ENCODE measurements at places on chromosomes 4 and X. TPM values are rescaled to one million over a fixed set of nuclear protein-coding genes. Genes with fewer than 3 reads are reported as not detected.
A peak's percentile ranks its signal among the peaks of the same experiment; 100 is the strongest.

GRCh38 chrX:117063224-117063623 is 600.4 kb upstream of the CT83 start:
- no peaks in the 10 kb centered on the region for H3K4me1 ChIP-seq
- no peak overlapping the region for H3K4me3 ChIP-seq
- DNase-seq: no peak
- no peaks in the 10 kb centered on the region for H3K36me3 ChIP-seq

Gene GRIA3
- not detected for total RNA-seq

- no peak for DNase-seq
- H3K27ac ChIP-seq: no peak overlapping the region
- no peaks in the 10 kb centered on the region for H3K27me3 ChIP-seq
- peaks cover 9% of the 10 kb centered on the region for H3K4me1 ChIP-seq
- no peaks in the 10 kb centered on the region for H3K36me3 ChIP-seq
Measured at GRCh38 chr4:129350834-129351721, 255.1 kb downstream of the C4orf33 start.

- H3K27me3 ChIP-seq: no peaks in the 10 kb centered on the region
- H3K27ac ChIP-seq: no peak overlapping the region
- DNase-seq: no peak
- no peaks in the 10 kb centered on the region for H3K36me3 ChIP-seq
- H3K4me3 ChIP-seq: no peak overlapping the region
- no peaks in the 10 kb centered on the region for H3K4me1 ChIP-seq
Measured at GRCh38 chr4:140125374-140125773, 28.6 kb downstream of the MAML3 start.

GRCh38 chr4:169416997-169417396 is 146.2 kb upstream of the SH3RF1 start:
- H3K4me3 ChIP-seq: no peak overlapping the region
- DNase-seq: no peak
- H3K27ac ChIP-seq: no peak overlapping the region
- no peaks in the 10 kb centered on the region for H3K36me3 ChIP-seq
- no peaks in the 10 kb centered on the region for H3K27me3 ChIP-seq

Gene FRAS1
- 5.2 TPM for total RNA-seq

DNA sequence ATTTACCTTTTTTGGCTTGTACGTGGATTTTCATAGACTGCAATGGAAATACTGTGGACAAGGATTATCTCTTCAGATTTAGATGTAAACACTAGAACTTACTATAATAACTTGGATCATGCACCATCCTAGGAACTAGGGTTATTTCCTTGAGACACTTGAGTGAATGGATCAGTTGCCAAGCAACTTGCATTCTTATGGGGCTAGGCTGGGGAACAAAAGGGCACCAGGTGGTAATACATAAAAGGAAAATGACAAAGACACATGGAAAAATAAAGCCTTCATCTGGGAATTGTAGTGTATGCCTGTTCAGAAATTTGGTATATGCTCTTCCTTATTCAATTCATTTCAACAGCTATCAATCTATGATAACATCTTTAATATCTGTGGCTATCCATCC is 247.1 kb downstream of the SPRY1 start:
- no peaks in the 10 kb centered on the region for H3K36me3 ChIP-seq
- no peak for DNase-seq
- H3K4me1 ChIP-seq: no peaks in the 10 kb centered on the region

Gene TTC29
- not detected for total RNA-seq

DNA sequence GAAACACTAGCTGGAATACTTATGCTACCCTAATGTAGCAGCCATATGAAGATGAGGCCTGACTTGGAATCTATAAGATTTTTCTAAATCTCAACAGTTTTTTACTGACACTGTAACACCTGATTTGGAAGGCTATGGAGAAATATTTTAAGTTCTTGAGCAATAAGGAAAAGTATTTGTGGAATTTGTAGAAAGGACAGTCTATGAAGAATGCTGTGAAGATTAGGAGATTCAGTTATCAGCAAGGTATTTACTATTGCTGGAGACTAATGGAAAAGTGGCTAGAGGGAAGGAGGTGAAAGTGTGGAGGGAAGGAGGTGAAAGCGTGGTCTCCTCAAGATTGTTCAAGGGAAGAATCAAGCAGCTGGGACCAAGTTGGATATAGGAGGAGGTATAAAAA is 190.0 kb upstream of the EMCN start:
- H3K4me1 ChIP-seq: no peaks in the 10 kb centered on the region
- H3K27me3 ChIP-seq: no peaks in the 10 kb centered on the region
- no peaks in the 10 kb centered on the region for H3K36me3 ChIP-seq
- H3K27ac ChIP-seq: no peak overlapping the region

GRCh38 chr4:176409627-176410026 is 89.9 kb downstream of the SPCS3 start:
- H3K4me1 ChIP-seq: no peaks in the 10 kb centered on the region
- H3K4me3 ChIP-seq: no peak overlapping the region
- H3K27me3 ChIP-seq: no peaks in the 10 kb centered on the region
- DNase-seq: no peak

DNA sequence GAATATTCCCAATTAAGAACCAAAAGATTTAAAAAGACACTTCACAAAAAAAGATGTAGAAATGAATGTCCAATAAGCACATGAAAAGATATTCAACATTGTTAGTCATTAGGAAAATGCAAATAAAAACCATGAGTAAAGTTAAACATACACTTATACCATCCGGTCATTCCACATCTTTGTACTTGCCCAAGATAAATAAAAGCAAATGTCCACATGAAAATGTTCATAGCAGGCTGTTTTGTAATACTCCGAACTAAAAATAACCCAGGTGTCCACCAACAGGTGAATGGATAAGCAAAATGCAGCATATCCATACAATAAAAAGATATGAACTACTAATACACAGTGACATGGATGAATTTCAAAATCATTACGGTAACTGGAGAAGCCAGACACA is 28.6 kb upstream of the ZCCHC4 start:
- no peak overlapping the region for H3K4me3 ChIP-seq
- H3K36me3 ChIP-seq: no peaks in the 10 kb centered on the region
- no peaks in the 10 kb centered on the region for H3K27me3 ChIP-seq
- no peak for DNase-seq

GRCh38 chr4:52861171-52861823 is 820 bp upstream of the RASL11B start:
- DNase-seq: no peak
- no peaks in the 10 kb centered on the region for H3K27me3 ChIP-seq
- H3K4me3 ChIP-seq: peak overlapping the region; percentile 57
- peak overlapping the region; percentile 80 for H3K27ac ChIP-seq
- H3K36me3 ChIP-seq: no peaks in the 10 kb centered on the region
- peaks cover 14% of the 10 kb centered on the region for H3K4me1 ChIP-seq

DNA sequence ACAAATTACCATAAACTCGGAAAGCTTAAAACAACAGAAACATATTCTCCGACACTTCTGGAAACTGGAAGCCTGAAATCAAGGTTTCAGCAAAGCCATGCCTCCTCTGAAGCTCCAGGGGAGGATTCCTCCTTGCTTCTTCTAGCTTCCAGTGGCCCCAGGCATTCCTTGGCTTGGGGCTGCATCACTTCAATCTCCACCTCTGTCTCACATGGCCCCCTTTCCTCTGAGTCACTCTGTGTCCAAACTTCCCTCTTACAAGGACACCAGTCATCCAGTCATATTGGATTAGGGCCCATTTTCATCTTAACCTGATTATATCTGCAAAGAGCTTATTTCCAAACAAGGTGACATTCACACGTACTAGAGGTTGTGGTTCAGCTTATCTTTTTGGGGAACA is 17.3 kb downstream of the PARM1 start:
- DNase-seq: no peak
- H3K4me3 ChIP-seq: no peak overlapping the region
- no peak overlapping the region for H3K27ac ChIP-seq
- H3K27me3 ChIP-seq: no peaks in the 10 kb centered on the region
- H3K36me3 ChIP-seq: no peaks in the 10 kb centered on the region

Gene GASK1B
- total RNA-seq: 7.4 TPM

DNA sequence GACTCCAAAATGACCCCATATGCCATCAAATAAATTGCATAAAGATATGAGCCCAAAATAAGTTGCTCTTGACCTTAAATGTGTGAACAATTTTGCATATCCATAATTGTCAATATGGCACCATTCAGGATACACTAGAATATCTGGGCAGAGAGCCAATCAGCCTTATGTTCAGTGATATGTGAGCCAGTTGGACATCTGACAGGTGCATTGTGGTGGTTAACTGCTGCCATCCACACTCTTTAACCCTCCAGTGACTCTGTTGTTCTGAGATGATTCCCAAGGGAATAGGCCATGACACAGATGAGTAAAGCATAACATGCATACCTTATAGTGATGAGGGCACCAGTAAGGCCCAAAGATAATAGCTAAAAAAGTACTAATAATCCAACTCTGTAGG is 500.1 kb downstream of the PCDH18 start:
- no peak overlapping the region for H3K4me3 ChIP-seq
- no peaks in the 10 kb centered on the region for H3K4me1 ChIP-seq
- H3K27me3 ChIP-seq: no peaks in the 10 kb centered on the region
- DNase-seq: no peak

Gene TDO2
- not detected for total RNA-seq

Gene TKTL2
- not detected for total RNA-seq

- DNase-seq: no peak
- no peaks in the 10 kb centered on the region for H3K27me3 ChIP-seq
- no peaks in the 10 kb centered on the region for H3K36me3 ChIP-seq
- no peak overlapping the region for H3K27ac ChIP-seq
Measured at GRCh38 chrX:37686996-37687395, 1.4 kb downstream of the XK start.

GRCh38 chrX:139766545-139766983 is 58.6 kb upstream of the MCF2 start:
- H3K4me3 ChIP-seq: no peak overlapping the region
- H3K27ac ChIP-seq: no peak overlapping the region
- DNase-seq: no peak
- H3K4me1 ChIP-seq: no peaks in the 10 kb centered on the region
- no peaks in the 10 kb centered on the region for H3K36me3 ChIP-seq
- H3K27me3 ChIP-seq: no peaks in the 10 kb centered on the region

Gene SFRP2
- total RNA-seq: 8.3 TPM

Gene NR3C2
- 5.3 TPM for total RNA-seq

Gene PF4V1
- total RNA-seq: not detected

Gene PIM2
- total RNA-seq: 8.1 TPM

Gene ARX
- total RNA-seq: not detected

GRCh38 chr4:104365618-104366017 is 129.1 kb downstream of the CXXC4 start:
- no peaks in the 10 kb centered on the region for H3K4me1 ChIP-seq
- no peak for DNase-seq
- H3K27me3 ChIP-seq: no peaks in the 10 kb centered on the region
- no peak overlapping the region for H3K4me3 ChIP-seq
- H3K27ac ChIP-seq: no peak overlapping the region

- no peaks in the 10 kb centered on the region for H3K36me3 ChIP-seq
- no peak for DNase-seq
- no peak overlapping the region for H3K27ac ChIP-seq
- no peak overlapping the region for H3K4me3 ChIP-seq
Measured at GRCh38 chr4:140718241-140718952, 37.8 kb downstream of the TBC1D9 start.

DNA sequence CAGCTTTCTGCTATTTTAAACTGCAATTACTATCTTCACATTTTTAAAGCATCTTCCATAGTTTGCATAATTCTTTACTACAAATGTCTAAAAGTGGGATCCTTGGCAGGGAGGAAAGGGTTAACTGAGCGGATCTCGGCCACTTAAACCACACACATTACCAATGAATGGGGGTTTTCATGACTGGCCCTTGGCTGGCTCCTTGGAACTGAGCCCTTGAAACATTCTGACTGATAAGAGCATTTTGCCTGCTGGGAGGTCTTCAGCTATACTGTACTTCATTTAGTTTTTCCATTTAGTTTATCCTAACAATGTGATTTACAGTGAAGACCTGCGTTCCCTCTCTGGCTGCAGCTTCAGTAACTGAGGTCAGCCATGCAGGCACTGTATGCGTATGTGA is 31.7 kb upstream of the MFAP3L start:
- no peaks in the 10 kb centered on the region for H3K27me3 ChIP-seq
- DNase-seq: no peak
- no peak overlapping the region for H3K27ac ChIP-seq

DNA sequence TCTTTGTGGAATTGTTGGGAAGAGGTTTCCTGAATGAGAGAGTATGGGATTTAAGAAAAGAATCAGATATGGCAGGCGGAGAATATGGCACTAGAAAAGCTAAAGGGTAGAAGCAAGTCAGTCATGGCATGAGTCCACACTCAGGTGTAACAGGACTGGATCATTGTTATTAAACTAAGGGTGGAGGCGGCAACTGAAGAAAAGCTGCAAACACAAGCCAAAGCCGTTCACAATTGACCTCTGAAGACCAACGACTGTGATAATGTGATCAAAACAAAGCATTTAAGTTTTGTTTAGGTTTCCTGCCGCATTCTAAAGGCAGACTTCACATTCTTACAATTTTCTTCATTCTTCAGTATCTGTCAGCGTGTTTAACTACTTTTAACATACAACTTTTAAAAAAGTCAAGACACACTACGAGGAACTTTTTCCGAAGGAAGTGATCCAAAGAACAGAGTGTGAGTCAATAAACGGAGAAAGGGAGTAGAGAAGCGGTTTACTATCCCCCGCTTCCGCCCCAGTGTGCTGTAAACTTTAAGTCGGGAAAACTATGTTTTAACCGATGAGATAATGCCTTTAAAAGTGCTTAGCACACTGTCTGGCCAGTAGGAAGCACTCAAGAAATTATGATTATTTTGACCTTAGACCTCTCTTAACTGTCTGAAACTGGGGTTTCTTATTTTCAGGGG is 909 bp upstream of the SLAIN2 start:
- peak overlapping the region; percentile 99 for H3K27ac ChIP-seq
- DNase-seq: no peak
- H3K27me3 ChIP-seq: no peaks in the 10 kb centered on the region

Gene RNF175
- total RNA-seq: not detected

GRCh38 chr4:1377606-1378261 is 28.5 kb downstream of the NKX1-1 start:
- no peaks in the 10 kb centered on the region for H3K27me3 ChIP-seq
- no peaks in the 10 kb centered on the region for H3K36me3 ChIP-seq
- no peak overlapping the region for H3K4me3 ChIP-seq
- DNase-seq: no peak
- no peaks in the 10 kb centered on the region for H3K4me1 ChIP-seq

Gene ABCE1
- 109 TPM for total RNA-seq

Gene BMP3
- 0.53 TPM for total RNA-seq

GRCh38 chrX:140141444-140142029 is 176.2 kb upstream of the CXorf66 start:
- H3K36me3 ChIP-seq: no peaks in the 10 kb centered on the region
- no peaks in the 10 kb centered on the region for H3K27me3 ChIP-seq
- no peak for DNase-seq
- H3K4me1 ChIP-seq: no peaks in the 10 kb centered on the region
- H3K27ac ChIP-seq: no peak overlapping the region
